Naive B cell (primary cell): ENCODE measurements at places on chromosomes 13 and 19.

- no peak for DNase-seq
These were observed 4.7 kb downstream of the KCTD4 start for GRCh38 chr13:45196096-45196495.

GRCh38 chr13:43240278-43240677 is 216.9 kb downstream of the DNAJC15 start:
- DNase-seq, result no peak

DNA sequence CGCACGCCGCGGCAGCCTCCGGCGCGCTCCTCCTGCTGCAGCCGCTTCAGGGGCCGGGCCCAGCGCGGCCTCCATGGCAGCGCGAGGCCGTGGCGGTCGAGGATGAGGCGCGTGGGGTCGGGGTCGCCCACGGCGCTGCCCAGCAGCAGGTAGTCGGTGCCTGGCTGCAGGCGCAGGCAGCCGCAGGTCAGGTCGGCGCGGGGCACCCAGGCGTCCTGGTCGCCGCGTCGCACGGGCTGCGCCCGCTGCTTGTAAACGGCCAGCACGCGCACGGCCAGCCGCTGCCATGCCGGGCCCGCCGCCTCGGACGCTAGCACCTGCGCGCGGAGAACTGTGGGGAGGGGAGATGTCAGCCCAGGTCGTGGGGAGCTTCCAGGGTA is 11.1 kb downstream of the NTN5 start:
- DNase-seq, result no peak

GRCh38 chr19:10895920-10896319 is 24.6 kb downstream of the CARM1 start:
- no peak for DNase-seq

GRCh38 chr13:100876044-100876403 is 201.4 kb upstream of the TMTC4 start:
- no peak for DNase-seq

DNA sequence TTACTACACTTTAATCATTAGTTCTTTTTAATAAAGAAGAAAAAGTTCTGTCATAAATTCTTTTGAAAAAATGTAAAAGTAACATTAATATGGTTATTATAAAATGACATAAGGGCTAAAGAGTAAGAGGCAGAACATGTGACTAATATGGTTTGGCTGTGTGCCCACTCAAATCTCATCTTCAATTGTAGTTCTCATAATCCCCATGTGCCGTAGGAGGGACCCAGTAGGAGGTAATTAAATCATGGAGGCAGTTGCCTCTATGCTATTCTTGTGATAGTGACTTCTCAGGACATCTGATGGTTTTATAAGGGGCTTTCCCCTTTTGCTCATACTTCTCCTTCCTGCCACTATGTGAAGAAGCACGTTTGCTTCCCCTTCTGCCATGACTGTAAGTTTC is 104.5 kb downstream of the UGGT2 start:
- no peak for DNase-seq

GRCh38 chr19:4327877-4328242 is 10.8 kb downstream of the STAP2 start:
- no peak for DNase-seq

GRCh38 chr19:49818649-49819370 is 721 bp downstream of the MED25 start:
- no peak for DNase-seq

- no peak for DNase-seq
These were observed 1.1 kb downstream of the FPR1 start for GRCh38 chr19:51750400-51751094.

DNA sequence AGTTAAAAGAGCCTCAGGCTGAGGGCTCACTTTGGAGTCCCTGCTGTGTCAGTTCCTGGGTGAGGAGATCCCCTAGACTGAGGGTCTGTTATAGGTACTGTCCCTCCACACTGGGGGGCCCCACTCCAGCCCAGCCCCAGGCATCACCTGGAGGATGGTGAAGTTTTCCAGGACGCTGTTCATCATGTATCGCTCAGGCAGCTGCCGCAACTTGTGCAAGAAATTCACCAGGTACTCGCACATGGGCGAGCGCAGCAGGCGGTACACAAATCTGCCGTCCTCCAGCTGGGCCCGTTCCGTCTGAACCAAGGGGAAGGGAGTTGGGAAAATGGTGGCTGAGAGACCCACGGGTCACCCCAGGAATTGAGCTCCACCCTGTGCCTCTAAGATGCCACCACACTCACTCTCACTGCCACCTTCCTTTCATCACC is 7.1 kb downstream of the CD37 start:
- DNase-seq, result no peak

DNA sequence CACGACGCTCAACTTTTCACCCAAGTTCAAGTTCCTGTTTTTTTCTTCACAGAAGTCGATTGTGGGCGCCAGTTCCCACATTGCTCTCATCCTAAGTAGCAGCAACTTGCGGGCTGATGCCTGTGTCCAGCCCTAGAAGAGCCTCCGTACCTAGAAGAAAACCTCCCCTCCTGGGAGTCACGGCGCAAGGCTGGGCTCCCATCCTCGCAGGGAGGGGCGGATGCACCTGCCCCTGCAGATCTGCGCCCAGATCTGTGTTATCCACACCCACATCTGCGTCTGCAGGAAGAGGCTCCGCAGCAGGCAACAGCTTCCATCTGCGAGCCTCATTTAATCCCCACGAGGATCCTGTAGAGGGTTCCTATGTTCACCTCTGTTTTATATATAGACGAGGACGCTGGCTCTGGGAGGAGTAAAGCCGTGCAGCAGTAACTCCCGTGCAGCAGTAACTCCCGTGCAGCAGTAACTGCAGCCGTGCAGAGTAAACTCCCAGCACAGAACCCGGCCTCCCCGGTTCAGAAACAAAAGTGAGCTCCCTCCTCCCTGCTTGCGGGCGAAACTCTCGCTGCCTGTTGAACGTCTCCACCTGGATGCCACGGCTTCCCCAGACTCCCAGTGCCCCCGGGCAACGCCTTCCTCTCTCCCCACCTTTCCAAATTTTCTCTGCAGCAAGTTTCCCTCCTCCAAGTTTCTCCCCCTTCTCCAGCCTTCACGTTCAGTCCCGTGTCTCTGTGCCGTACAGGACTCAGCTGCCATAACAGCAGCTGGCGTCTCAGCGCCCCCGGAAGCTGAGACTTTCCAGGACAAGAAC is 23.5 kb upstream of the LAIR1 start:
- DNase-seq, result peak; percentile 58

GRCh38 chr13:26549713-26550112 is 7.8 kb upstream of the WASF3 start:
- no peak for DNase-seq

- DNase-seq, result no peak
These were observed 37.9 kb upstream of the UBL3 start for GRCh38 chr13:29888306-29888705.
